T-helper 2 cell treated with Interferon-gamma antibody and Interleukin-4, amounts not matched to agents 5 μg/mL and 100 μg/mL, for 36 hours (primary cell): ENCODE measurements at places on chromosomes 7 and 10.

DNA sequence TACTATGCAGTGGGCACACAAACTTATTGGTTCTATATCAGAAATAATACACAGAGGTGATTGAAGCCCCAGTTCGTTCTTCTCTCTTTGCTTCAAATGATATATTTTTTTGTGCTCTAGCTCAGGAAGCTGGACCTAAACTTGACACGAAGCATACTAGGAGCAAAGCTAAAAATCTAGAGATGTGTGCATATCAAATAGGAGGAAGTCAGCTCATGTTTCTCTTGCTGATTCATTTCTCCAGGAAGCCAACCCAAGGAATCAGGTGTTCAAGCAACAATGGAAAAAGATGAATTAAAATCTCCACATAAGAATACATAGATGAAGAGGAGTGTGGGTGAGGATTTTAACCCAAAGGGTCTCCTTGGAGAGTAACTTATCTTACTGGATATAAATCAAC is 432.5 kb downstream of the KCNMA1 start:
- no peak for DNase-seq

- no peak for DNase-seq
These were observed 6.6 kb upstream of the SAMD8 start for GRCh38 chr10:75104842-75105241.

- no peak for DNase-seq
These were observed 81.8 kb downstream of the HERPUD2 start for GRCh38 chr7:35613150-35613549.

GRCh38 chr10:111879969-111880368 is 303.6 kb downstream of the GPAM start:
- DNase-seq = no peak

DNA sequence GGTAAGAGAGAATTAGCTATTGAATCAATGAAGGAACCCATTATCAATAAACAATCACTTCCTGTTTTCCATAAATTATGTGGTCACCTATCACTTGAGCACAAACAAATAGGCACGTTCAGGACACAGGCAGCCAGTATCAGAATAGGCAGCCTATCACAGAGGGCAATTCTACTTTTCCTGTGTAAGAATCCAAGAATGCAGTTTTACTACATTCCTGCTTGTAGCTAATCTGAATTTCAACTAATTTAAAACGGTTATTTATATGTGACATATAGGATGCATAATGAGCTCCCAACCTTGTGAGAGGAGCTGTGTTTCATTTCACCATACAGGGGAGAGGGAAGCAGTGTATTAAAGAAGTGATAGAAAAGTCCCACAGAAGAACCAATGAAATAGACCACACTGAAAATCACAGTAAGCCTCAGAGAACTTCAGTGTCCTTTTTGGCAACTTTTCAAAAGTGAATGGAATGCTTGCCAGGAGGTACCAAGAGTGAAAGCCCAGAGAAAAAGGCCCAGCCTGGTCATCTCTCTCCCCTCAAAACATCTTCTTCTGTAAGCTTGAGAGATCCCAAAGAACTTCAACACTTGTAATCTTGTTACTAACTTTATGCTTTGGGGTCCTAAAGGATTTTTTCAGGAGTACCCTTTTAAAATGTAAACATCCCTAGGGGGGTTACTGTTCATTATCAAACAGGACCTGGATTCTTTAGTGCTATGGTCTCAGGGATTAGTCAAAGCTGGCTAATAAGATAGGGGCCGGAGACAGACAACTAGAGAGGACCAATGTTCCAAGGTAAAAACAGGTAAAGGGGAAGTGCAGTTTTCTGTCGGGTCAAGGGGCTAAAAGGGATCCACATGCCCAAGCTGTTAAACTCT is 1.3 kb downstream of the IMMP2L start:
- no peak for DNase-seq

- no peak for DNase-seq
These were observed 4.7 kb upstream of the FRMPD2 start for GRCh38 chr10:48279081-48279751.

- DNase-seq = no peak
These were observed 16.6 kb upstream of the TMEM236 start for GRCh38 chr10:17735166-17735941.

- no peak for DNase-seq
These were observed 3.2 kb upstream of the FAM241B start for GRCh38 chr10:69626826-69627225.

DNA sequence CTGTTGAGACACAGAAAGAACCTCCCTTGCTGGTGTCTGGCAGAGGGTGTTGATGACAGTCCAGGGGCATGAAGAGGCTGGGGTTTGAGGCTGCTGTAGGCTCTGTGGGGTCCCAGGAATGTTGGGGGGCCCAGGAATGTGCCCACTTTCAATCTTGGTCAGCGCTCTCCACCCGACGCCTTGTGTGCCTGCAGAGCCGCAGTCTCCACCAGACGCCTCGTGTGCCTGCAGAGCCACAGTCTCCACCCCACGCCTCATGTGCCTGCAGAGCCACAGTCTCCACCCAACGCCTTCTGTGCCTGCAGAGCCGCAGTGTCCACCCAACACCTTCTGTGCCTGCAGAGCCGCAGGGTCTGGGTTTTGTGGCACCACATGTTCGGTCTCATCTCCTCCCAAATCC is 84.0 kb downstream of the ADARB2 start:
- DNase-seq = no peak

GRCh38 chr7:67402280-67402679 is 405.6 kb downstream of the TYW1 start:
- no peak for DNase-seq

GRCh38 chr10:32205670-32206069 is 141.3 kb downstream of the EPC1 start:
- no peak for DNase-seq

GRCh38 chr10:58436071-58436470 is 50.9 kb downstream of the TFAM start:
- no peak for DNase-seq

DNA sequence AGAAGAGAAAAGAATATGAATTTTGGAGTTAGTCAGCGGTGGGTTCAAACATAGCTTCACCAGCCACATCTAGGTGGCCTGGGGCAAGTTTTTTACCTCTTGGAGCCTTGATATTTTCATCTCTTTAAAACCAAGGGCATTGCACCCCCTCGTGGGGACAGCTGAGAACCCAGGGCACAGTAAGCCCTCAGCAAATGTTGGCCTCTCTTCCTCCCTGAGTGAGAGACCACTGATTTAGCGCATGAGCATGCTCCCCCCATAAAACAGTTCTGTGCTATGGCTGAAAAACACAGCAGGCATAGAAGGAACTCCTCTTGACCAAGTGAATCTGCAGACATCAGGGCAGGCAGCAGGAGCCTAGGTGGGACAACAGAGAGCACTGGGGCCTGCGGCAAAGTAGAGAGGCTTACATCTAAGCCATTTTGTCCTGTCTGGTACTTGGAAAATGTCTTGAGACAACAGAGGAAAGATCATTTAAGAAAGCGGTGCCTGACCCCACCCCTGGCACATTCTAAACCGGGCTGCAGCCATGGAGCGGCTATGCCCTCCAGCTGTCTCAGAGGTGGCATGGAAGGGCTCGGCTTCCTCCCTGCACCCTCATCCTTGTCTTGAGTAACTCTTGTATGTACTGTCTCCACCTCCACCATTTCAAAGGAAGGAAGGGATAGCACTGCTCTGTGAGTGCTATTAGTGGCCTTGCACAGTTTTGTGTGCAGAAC is 94.7 kb downstream of the ARHGAP22 start:
- DNase-seq = no peak

DNA sequence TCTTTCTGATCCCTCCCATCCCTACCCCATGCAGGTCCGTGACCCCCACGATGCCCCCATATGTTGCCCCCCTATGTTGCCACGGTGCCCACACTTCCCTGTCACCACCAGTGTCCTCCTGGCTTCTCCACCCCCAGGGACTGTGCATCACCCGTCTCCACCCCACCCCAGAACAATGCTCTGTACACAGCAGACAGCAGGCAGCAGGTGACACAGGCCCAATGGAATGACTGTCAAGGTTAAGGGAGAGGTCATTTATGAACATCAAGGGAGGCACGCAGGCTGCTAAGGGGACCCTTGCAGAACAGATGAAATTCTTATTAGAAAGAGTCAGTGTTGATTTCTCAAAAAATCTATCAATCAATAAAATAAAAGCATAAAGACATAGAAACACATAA is 71.5 kb downstream of the PARP12 start:
- DNase-seq = no peak

- DNase-seq = no peak
These were observed 44.0 kb downstream of the INPP5F start for GRCh38 chr10:119769886-119770285.

DNA sequence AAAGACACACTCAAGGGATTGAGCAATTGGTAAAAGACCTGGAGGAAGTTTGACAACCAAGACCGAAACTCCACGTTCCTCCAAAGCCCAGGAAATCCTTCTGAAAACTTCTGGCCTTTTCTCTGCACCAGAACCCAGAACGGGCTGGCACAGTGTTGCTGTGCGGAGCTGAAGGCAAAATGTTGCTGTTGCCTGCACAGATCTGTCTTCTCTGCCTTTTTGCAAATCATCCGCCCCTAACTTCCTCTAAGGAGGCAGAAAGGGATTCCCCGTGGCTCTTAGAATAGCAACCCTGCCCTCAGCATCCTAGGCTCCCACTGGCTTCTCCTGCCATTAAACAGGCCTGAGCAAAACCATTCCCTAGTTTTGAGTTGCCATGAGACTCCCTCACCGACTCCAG is 44.9 kb downstream of the FIGNL1 start:
- no peak for DNase-seq

DNA sequence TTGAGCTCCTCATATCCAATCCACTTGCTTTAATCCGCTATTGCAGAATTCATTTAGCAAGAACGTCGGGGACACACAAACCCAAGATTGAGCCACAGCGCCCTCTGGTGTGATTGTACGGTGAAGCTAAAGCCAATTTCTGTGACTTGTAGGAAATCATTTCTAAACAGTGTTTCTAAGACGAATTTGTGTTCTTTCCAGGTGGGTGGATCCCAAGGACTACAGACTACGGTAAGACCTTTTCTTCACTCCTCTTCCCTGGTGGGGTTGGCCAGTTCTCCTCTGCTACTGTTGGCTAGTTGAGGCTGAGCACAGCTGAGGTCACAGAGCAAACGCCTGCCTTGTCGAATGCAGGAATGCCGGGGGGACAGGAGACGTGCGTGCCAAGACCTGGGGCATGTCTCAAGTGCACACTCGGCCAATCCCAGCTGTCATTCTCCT is 5.2 kb downstream of the DMBT1 start:
- DNase-seq = peak; percentile 23

DNA sequence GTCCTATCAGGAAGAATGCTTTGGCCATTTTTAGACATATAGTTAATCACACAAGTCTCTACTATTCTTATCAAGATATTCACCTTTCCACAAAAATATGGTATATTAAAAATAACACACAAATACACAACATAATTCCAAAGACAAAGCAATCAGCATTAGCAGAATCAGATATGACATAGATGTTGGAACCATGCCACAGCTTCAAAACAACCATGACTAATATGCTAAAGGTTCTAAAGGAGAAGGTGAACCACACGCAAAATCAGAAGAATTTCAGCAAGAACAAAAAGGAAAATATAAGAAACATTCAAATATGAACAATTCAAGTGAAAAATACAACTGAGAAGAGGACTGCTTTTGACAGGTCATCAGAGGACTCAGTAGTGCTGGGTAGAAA is 670.2 kb upstream of the SORCS1 start:
- no peak for DNase-seq

GRCh38 chr7:114589436-114589835 is 174.8 kb downstream of the FOXP2 start:
- no peak for DNase-seq

DNA sequence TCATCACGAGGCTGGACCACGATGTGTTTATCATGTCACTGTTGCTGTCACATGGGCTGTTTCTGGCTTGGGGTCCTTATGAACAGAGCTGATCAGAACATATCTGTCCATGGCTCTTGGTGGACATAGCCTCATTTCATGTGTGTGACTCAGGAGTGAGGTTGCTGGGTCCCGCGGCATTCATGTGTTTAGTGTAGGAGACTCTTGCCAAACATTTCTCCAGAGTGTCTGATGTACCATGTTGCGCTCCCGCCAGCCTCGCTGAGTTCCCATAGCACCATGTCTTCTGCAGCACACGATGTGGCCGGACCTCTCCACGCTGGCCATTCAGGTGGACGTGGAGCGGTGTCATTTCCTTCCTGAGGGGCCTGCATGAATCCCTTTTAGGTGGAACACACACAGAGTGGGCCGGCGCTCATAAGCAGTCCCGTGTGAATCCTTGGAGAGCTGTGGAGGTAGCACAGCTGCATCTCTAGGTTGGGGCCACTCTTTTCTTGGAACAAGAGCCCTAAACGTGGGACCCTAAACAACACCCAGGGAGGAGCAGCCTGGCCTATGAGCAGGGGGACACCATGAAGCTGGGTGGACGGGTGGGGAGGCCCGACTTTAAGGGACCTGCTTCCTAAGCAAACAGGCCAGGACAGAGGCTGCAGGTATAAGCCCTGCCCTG is 134.6 kb downstream of the LHPP start:
- no peak for DNase-seq

GRCh38 chr7:45151131-45151684 is 6.4 kb upstream of the RAMP3 start:
- no peak for DNase-seq

DNA sequence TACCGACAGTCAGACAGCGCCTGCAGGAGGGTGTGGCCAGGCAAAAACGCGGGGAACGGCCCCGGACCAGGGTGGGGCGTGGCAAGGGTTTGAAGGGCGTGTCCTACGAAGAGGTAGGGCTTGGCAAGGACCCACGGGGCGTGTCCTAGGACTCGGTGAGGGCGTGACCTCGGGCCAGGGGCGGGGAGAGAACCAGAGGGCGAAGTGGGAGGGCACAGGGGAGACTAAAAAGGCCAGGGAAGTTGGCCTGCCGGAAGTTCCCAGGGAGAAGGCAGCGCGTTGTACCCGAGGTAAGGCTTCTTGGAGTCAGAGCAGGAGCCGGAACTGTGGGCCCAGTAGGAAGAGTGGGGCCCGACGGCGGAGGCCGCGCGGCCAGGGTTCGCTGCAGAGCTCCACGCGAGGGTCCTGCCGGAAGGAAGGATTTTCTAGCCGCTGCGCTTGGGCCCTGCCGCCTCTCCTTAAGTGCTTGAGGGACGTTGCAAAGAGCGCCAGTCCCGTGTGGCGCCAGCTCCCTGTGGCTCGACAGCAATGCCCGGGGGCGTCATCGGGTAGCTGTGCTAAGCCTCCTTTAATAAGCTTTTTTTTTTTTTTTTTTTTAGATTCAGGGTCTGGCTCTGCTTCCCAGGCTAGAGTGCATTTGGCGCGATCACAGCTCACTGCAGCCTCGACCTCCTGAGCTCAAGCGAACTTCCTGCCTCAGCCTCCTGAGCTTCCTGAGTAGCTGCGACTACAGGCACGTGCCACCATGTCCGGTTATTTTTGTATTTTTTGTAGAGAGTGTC is at the start of gene PTER:
TSS of gene PTER (plus strand) at position 253 of the 782 bp plus-strand sequence. CDS start 47,375 bp downstream, outside the sequence.
- DNase-seq = peak; percentile 97

- DNase-seq = no peak
These were observed 454.0 kb downstream of the NEBL start for GRCh38 chr10:20443094-20443493.

GRCh38 chr10:44647877-44648542 is 263.1 kb upstream of the CXCL12 start:
- DNase-seq = no peak
